Hematopoietic multipotent progenitor cell treated with erythropoietin and hydrocortisone succinate and interleukin-3 and kit ligand, for 4 days (in vitro differentiated cells): ENCODE measurements at places on chromosomes 13 and 19.

DNA sequence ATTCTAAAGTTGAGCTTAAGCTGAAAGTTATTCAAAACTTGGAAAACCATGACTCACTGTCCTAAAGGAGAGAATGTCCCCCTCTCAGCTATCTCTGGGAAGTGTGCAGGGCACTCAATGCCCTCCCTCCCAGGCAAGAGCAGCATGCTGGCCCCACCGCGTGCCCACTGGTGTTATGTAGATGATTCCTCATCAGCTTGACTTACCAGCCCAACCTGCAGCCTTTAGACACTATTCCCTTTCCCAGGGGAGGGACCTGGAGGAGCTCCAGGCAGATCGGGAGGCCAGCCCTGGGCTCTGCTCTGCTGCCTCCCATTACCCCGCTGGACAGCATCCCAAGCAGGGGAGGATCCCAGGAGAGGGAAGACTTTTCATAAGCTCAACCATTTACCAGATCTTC is 124.6 kb downstream of the FGF14 start:
- no peak for DNase-seq

DNA sequence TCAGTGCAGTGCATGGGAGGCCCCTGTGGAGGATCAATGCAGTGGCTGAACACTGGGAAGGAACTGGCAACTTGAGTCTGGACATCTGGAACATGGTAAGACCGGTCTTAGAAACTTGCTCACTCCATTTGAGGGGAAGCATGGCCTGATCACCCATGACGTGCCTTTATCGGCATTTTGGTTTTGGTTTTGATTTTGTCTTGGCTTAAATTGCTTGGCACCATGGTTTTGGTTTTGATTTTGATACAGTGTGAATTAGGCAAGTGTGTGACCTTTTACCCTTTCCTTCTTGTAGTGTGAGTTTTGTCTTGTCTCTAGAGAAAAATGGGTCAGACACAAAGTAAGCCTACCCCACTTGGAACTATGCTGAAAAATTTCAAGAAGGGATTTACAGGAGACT is 77.3 kb downstream of the ZNF486 start:
- DNase-seq: no peak

DNA sequence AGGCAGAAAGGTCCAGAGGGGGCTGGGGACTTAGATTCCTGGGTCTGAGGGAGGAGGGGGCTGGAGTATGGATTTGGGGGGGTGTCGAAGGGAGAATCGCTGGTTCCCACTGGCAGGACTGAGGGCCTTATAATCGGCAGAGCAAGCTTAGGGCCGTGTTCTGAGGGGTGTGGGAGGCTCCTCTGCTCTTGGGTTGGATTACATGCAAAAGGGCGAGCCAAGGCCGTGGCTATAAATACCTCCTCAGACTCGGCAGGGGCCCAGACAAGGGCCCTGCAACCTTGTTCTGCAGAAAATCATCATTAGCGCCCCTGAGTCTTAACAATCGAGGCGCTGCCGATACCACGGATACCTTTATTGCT is 707 bp upstream of the MAMSTR start:
- DNase-seq: no peak

DNA sequence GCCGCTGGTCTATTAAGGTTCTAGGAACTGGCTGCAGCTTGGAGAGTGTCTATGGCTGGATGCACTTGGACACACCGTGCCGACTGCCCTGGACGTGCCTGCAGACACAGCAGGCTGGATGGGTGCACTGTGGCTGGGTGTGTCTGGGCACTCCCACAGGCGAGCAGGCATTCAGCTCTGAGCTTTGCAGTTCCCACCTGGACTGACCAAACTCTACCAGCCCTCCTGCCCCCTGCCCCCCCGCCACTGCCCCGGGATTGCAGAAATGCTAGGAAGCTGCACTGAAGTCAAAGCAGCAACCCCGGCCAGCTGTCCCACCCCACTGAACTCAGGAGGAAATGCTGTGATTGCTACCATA is 7.0 kb upstream of the LRP3 start:
- DNase-seq: no peak

DNA sequence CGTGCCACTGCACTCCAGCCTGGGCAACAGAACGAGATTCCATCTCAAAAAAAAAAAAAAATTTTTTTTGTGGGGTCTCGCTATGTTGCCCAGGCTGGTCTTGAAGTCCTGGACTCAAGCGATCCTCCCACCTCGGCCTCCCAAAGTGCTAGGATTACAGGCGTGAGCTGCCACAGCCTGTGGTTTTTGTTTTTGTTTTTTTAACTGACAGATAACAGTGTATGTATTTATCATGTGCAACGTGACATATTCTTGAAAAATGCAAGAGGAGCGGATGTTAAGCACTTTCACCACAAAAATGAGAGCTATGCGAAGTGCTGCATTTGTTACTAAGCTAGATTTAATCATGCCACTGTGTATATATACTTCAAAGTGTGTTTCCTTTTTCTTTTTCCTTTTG is 49.0 kb downstream of the ARHGEF18 start:
- no peak for DNase-seq

- no peak for DNase-seq
Observed at GRCh38 chr13:20219577-20219976, 12.5 kb downstream of the GJB6 start.
